Astrocyte of the spinal cord (primary cell): ENCODE measurements at places on chromosomes 3 and 15.

GRCh38 chr3:96863129-96863740 is 48.8 kb downstream of the EPHA6 start:
- peak; percentile 34 for DNase-seq

DNA sequence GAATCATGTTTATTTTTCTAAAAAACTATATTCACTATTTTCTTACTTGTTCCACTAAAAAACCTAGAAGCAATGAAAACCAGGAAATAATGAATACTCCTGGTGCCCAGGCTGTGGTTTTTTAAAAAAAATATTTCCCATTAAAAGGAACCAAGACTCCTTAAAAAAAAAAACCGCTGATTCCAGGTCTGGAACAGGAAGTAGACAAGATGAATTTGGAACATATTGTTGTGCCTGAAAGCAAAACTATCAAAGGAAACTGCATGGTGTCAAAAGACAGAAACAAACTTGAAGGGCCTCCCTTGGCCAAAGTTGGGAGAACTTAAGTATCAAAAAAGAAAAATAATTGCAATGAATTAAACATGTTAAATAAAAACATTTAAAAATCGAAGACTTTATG is 245.3 kb upstream of the P2RY1 start:
- DNase-seq, result no peak

- no peak for DNase-seq
These were observed 965 bp downstream of the FLNB start for GRCh38 chr3:58009026-58009748.

GRCh38 chr3:187185759-187186158 is 11.5 kb upstream of the RTP1 start:
- DNase-seq, result no peak

DNA sequence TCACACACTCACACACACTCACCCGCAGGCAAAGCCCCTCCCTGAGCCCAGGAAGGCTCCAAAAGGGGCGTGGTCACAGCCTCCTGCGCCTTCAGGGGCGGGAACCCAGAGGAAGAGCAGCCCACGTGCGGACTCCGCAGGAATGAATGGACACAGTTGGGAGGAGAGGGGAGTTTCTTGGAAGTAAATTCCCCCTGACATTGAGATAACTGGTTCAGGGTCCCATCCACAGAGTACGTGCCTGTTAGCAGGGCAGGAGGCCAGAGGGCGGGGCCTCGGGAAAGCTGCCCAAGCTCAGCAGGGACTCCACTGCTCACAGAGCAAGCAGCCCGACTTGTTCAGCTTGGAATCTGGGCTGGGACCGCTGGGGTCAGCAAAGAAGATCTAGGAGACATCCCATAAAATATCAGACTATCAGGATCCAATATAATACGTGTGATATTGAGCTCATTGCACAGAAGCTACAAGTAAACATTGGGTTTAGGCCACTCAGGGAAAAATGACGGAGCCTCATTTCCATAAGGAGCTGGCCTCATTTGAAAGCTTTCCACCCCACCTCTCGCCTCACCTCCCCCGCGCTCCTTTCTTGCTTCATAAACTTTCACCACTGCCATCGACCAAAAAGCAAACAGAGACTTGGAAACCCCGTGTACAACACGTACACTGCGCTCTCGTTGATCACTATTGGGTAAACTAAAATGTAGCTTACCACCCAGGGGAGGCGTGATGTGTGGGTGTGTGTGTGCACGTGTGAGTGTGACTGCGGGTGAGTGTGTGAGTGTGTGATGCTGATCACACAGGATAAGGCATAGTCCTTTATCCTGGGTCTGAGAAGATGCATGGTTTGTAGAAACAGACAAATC is 36.0 kb downstream of the TM2D3 start:
- DNase-seq, result peak; percentile 68

DNA sequence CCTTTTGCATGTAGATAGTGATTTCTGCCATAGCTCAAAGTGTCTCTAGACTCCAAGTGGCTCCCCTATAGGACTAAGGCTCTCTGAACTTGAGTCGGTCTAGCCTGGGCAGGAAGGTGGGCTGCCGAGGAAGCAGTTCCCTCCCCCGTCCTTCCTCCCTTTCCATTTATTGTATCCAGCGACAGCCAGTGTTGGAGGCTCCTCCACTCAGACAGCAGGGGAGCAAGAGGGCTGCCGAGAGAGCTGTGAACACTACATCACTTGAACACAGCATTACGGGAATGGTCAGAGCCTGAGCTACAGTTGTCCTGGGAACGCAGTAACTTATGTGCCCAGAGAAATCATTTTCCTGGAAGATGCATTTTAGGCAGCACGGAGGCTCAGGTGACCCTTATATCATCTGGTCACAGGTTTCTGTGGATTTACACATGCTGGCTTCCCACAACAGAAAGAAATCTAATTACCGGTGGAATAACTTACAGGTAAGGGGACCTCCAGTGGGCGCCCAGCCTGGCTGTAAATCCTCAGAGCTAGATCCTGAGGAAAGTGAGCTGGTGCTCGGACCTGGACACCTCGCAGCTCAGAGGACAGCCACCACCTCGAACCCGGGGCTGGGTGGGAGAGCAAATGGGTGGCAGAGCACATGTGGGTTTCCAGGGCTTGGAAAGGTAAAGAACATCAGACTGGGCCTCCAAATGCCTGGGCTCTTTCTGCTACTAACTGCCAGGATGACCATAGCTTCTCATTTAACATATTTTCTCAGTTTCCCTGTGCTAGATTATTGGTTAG is 197.1 kb downstream of the UACA start:
- peak; percentile 26 for DNase-seq

- peak; percentile 68 for DNase-seq
These were observed 1.3 kb upstream of the KCNH8 start for GRCh38 chr3:19146685-19147650.

GRCh38 chr15:70475921-70476320 is 287.4 kb downstream of the UACA start:
- peak; percentile 19 for DNase-seq

DNA sequence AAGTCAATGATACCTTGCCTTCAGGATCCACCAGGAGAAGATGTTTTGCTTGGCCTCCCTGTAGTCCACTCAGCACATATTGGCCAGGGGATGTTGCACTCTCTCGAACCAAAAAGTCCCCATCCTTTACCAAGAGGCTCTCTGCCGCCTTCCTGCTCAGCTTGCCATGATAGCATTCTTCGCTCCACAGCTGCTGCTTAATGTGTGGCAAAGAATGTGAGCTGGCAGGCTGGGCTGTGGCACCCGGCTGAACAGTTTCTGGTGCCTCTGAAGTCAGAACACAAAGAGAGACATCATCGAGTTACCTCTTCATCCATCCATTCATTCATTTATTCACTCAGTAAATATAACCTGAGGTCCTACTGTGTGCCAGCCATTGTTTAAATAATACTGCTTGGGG is 23.9 kb upstream of the CEP152 start:
- DNase-seq, result no peak

DNA sequence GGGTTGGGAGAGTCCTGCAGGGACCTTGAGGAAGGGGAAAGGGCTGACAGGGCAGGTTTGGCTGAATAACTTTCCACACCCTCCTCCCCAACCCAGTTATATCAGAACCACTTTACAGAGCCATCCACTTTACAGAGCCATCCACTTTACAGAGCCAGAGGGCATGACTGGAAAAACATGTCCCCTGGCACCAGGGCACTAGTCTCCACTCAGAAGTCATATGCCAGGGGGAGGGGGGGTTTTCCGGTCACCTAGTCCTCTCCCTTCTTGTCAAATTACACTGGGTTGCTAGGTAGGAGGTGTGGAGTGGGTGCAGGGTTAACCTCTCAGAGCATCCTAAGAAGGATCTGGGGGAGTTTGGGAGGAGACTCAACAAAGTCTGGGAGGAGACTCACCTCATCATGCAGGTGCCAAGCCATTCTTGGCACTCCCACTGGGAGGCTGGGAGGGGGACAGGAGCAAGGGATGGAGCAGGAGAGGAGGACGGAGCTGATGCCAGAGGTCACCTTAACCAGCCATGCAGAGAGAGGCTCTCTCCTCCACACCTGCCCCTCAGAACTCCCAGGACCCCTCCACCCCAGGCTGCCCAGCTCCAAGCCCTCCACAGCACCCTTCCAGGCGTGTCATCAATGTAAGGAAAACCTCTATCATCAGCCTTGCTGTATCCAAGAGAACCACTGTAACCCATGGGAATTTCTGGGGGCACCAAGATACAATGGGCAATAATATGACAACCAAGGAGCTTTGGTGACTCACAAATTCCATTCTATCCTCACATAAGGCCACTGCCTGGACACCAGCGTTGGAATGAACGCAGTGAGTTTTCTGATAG is 1.7 kb downstream of the LRRC2 start:
- DNase-seq, result no peak

DNA sequence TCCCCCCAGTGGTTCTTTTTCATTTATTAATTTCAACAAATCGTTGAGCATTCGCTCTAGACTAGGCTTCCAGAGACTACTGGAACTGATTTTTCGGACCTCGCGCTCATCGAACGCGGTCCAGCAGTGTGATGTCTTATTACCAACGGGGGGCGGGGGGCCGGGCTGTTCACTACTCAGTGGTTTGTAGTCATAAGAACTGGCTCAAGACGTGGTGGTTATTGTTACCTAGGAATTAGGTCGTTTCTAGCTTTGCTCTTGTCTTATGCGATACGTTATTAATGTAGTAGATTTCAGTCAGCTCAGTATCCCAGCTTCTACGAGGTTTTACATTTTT is 858 bp downstream of the RBM5 start:
- DNase-seq, result peak; percentile 51

DNA sequence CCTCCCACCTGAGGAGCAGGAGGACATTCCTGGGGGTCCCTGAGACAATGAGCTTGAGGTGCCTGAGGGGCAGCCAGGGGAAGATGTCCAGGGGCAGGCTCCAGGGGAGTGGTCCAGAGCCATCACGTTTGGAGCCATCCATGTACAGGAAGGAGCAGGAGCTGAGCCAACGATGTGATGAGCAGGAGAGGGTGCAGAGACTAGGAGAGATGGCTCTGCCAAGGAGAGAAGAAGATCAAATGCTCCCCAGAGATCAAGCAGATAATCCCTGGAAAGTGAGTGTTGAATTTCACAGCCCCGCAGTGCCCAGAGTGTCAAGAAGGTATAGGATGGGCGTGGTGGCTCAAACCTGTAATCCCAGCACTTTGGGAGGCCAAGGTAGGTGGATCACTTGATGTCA is 97.8 kb upstream of the HERC1 start:
- no peak for DNase-seq

DNA sequence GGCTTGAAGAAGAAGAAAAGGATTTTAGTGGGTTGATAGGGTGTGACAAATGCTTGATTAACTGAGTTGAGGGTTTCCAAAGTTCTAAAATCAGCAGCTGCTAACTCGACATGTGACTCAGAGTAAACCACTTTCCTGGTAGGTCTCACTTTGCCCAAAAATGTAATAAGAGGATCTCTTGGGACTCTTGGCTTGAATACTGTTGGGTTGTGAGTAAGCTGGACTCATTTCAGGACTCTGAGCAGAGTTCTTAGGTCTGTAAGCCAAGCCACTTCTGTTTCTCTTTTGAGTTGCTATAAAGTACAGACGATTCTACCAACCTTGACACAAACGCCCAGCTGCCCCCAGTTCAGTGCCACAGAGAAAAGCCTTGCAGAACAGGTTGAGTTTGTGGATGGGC is 241.1 kb downstream of the ZNF621 start:
- DNase-seq, result peak; percentile 48

- DNase-seq, result no peak
These were observed 751.5 kb downstream of the SQOR start for GRCh38 chr15:46386356-46386755.

DNA sequence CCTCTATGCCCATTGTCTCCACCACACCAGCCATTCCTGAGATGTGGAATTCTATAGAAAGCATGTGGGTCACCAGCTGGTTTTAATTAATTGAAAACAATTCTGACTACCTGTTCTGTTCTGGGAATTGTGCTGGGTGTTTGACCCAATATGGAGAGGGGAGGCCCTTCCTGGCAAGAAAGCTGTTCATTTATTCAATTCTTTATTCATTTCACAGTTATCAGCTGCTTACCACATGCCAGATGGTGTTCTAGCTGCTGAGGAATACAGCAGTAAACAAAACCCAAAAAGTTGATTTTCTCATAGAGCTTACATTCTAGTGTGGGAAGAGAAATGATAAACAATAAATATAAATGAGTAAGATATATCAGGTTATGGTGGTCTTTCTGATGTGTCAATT is 296.1 kb upstream of the RASGRP1 start:
- no peak for DNase-seq

DNA sequence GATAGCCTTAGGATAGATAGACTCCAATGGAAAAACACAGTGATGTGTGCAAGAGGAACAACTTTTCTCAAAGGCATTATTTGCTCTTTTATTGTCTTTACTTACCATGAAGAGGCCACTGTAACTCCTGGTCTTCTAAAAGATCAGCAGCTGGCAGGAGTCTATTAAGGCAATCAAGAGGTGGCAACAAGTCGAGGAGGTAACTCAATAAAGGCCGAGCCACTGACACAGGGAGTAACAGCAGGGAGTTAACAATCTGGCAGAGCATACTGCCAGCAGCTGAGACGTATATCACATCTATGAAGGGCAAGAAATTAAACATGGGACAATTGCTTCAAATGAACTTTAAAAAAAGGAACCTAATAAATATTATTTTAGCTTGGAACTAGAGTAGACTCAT is 106.2 kb downstream of the HERC1 start:
- no peak for DNase-seq

DNA sequence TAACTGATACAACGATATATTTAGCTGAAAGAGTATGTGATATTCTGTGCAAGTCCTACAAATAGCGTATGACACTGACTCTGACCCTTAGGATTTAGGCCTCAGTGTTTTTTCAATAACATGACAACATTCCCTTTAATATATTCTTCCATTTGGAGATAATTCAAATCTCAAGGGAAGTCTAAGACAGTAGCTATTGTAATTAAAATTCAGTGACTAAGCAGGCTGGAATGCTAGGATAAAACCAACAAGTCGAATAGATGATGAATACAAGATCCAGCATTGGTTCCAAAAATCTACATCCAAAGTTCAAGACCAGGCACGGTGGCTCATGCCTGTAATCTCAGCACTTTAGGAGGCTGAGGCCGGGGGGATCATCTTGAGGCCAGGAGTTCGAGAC is 56.2 kb downstream of the QTRT2 start:
- DNase-seq, result no peak

DNA sequence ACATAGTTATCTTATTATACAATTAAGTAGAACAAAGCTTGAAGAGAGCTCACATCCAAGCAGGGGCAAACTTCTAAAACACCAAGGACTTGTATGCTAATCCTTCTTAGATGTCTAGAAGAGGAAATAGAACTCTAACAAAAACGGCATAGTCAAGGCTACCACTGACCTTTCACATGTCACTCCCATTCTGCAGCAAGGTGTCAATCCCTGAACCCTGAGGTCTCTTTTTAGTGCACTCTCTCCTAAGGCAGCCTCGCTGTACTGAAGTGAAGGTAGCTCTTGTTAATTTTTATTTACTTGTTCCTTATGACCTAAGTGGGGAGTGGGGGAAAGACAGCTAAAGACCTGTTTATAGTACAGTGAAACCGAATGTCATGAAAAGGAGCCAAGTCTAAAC is 506.5 kb downstream of the FOXP1 start:
- DNase-seq, result no peak
